ENCODE measurements at places on chromosomes 2 and 18. TPM values are rescaled to one million over a fixed set of nuclear protein-coding genes. Genes with fewer than 3 reads are reported as not detected.

The TOGARAM2 gene
- total RNA-seq: 24.5 TPM

DNA sequence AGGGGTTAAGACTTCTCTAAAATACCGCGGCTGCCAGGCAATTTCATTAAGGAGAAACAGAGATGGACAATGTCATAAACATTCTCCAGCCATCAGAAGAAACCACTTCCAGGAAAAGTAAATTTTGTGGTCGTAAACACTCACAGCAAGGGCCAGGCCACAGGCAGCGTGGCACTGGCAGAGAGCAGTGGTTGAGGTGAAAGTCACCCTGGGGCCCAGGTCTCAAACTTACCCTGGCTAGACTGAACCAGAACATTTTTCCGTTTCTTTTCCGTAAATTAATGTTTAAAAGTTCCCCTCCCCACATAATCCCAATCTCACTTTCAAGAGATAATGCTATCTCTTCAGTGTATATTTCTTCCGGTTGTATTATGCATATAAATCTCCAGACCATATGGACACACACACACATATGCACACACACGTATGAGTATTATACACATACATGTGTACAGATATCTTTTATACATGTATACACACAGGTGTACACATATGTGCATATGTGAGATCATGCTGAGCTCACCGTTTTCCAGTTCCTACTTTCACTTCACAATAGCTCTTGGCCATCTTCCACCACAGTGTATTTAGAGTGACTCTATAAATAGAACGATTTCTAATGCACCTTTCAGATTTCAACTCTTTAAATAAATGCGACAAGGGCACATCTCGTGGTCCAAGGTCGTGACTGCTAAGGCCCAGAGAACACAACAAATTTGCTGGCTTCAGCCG lies 90.1 kb downstream of the MALT1 start:
- no peaks in the 10 kb centered on the region for H3K36me3 ChIP-seq
- H3K4me3 ChIP-seq: no peak overlapping the region
- H3K4me1 ChIP-seq: no peaks in the 10 kb centered on the region
- no peaks in the 10 kb centered on the region for H3K27me3 ChIP-seq
- no peak for DNase-seq

The AQP12A gene
- total RNA-seq: not detected

- no peaks in the 10 kb centered on the region for H3K27me3 ChIP-seq
- H3K4me3 ChIP-seq: no peak overlapping the region
- H3K4me1 ChIP-seq: no peaks in the 10 kb centered on the region
- H3K36me3 ChIP-seq: no peaks in the 10 kb centered on the region
Measured at GRCh38 chr2:153235516-153235915, 243.0 kb downstream of the RPRM start.

DNA sequence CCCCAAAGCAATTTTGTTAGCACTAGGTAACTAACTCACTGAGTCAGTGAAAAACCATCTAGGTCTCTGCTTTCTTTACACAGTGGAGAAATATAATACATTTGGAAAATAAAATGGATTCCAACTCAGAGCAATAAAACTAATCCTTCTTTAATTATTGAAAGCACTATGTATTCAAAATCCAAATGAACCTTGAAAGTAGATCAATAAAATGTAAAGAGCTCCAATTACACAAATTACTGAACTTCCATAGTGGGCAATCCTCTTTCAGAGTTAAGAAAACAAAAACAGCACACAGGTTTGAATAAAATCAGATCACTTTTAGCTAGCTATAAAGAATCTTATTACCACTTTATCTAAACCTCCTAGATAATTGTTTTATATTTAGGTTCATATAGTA lies 208.1 kb downstream of the NR4A2 start:
- H3K27me3 ChIP-seq: no peaks in the 10 kb centered on the region
- no peak overlapping the region for H3K4me3 ChIP-seq
- H3K36me3 ChIP-seq: no peaks in the 10 kb centered on the region
- no peak overlapping the region for H3K27ac ChIP-seq

- H3K4me3 ChIP-seq: no peak overlapping the region
- no peaks in the 10 kb centered on the region for H3K4me1 ChIP-seq
- no peak for DNase-seq
- no peak overlapping the region for H3K27ac ChIP-seq
Measured at GRCh38 chr2:51697095-51697494, 665.2 kb upstream of the NRXN1 start.

DNA sequence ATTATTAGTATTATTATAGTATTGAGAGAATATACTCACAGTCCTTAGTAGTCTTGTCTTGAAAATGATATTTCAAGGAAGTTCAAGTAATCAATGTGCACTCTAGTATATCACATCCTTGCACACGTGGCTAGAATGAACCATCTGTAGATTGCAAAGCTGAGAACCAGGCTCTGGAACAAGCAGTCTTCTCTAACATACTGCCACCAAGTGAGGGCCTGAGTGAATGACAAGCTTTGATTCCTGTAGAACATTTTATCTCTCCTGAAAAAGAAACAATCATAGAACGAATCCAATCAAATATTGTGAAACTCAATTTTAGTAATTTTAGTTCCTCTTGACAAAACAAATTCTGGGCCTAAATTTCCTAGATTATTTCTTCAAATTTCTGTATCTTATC lies 55.3 kb upstream of the SULT1C3 start:
- no peaks in the 10 kb centered on the region for H3K4me1 ChIP-seq
- H3K27me3 ChIP-seq: no peaks in the 10 kb centered on the region
- no peaks in the 10 kb centered on the region for H3K36me3 ChIP-seq
- no peak for DNase-seq
- H3K27ac ChIP-seq: no peak overlapping the region

The PRKAG3 gene
- total RNA-seq: not detected

DNA sequence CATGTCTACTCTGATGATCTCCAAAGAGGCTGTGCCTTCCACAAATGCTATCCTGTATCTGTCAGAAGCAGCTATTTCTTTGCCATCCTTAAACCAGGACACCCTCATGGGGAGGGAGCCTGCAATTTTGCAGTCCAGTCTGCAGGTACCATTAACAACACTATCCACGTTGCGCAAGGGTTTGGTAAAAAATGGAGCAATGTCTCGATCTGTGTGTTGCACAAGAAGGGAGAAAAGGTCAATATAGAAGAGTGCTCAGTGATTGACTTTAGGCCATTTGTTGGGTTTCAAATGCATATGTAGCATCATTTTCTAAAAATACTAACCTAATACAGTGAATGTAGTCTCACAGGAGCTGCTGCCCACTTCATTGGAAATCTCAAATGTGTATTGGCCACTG lies 74.3 kb downstream of the TTN start:
- no peaks in the 10 kb centered on the region for H3K4me1 ChIP-seq
- H3K4me3 ChIP-seq: no peak overlapping the region
- H3K27me3 ChIP-seq: no peaks in the 10 kb centered on the region
- H3K27ac ChIP-seq: no peak overlapping the region
- H3K36me3 ChIP-seq: no peaks in the 10 kb centered on the region

- no peaks in the 10 kb centered on the region for H3K27me3 ChIP-seq
- no peaks in the 10 kb centered on the region for H3K4me1 ChIP-seq
- H3K4me3 ChIP-seq: no peak overlapping the region
- DNase-seq: no peak
- no peak overlapping the region for H3K27ac ChIP-seq
- H3K36me3 ChIP-seq: no peaks in the 10 kb centered on the region
Measured at GRCh38 chr2:209791151-209791550, 19.5 kb downstream of the UNC80 start.

- no peak for DNase-seq
- H3K36me3 ChIP-seq: peaks cover 8% of the 10 kb centered on the region
- no peak overlapping the region for H3K27ac ChIP-seq
- no peaks in the 10 kb centered on the region for H3K27me3 ChIP-seq
Measured at GRCh38 chr18:70107091-70107490, 98.4 kb downstream of the RTTN start.

DNA sequence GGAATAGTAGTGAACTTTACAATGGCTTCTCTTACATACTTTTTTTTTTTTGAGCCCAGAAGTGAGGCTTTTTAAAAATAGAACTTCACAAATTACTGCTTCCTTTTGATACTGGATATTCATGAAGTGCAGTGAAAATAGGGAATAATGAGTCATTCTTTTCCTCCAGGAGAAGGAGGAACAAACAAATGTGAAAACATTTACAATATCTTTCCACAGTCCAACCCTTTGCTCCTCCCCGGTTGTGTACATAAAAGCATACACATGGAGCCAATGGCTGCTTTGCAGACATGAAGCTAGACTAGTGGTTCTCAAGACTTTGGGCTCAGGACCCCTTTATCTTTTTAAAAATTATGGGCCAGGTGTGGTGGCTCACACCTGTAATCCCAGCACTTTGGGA lies 266.9 kb downstream of the GBX2 start:
- H3K4me1 ChIP-seq: no peaks in the 10 kb centered on the region
- H3K27ac ChIP-seq: no peak overlapping the region
- no peak overlapping the region for H3K4me3 ChIP-seq

GRCh38 chr18:59377613-59378337 lies 18.7 kb upstream of the LMAN1 start:
- no peaks in the 10 kb centered on the region for H3K36me3 ChIP-seq
- no peak overlapping the region for H3K4me3 ChIP-seq
- H3K27ac ChIP-seq: no peak overlapping the region
- no peaks in the 10 kb centered on the region for H3K27me3 ChIP-seq
- DNase-seq: no peak

The HNMT gene
- total RNA-seq: 67.4 TPM

DNA sequence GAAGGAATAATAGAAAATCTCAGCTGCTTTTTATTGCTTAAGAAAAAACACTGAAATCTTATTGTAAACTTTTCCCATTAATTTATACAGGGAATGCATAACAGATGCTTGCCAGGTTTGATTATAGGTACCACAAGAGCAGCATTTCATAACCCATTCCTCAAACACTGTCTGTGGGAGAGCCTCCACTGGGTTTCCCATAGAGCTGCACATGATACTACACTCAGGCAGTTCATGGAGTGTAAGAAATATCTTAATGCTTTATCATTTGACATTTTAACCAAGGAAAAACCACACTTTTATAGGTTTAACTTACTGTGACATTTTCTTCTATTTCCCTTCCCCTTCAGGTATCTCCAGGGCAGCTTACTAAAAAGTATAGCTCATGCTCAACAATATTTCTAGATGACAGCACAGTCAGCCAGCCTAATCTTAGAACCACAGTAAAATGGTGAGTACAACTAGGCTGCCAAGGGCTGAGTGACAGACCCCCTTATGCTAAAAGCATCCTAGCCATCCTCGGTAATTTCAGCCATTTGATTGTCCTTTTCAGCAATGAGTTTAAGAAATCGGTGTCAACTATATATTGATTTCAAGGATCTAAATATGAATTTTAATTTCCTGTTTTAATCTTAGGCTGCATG lies 22.3 kb downstream of the CCNYL1 start:
- H3K27ac ChIP-seq: no peak overlapping the region
- DNase-seq: no peak
- H3K4me1 ChIP-seq: no peaks in the 10 kb centered on the region
- H3K36me3 ChIP-seq: no peaks in the 10 kb centered on the region
- no peaks in the 10 kb centered on the region for H3K27me3 ChIP-seq

DNA sequence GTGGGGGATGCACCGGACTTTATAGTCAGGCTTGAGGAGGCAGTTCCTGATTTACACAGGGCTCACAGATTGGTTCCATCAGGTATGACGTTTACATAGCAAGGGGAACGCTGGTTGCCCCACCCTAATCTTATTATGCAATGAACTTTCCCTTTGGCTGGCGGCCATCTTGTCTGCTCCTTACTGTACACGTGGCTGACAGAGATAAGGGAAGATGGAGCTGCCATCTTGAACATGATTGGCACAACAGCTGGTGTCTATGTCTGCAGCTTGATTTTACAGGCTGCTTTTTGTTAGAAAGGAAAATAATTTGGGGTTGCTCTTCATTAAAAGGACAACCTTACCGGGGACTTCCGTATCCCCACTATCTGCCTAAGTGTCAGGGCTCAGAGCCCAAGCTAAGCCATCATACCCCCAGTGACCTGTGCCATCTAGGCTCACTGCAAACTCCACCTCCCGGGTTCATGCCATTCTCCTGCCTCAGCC lies 33.5 kb upstream of the ATG16L1 start:
- DNase-seq: no peak
- H3K27me3 ChIP-seq: no peaks in the 10 kb centered on the region
- no peaks in the 10 kb centered on the region for H3K36me3 ChIP-seq
- no peak overlapping the region for H3K27ac ChIP-seq

The UGT1A10 gene
- total RNA-seq: not detected

GRCh38 chr2:217314021-217314460 lies 454.2 kb upstream of the TNP1 start:
- DNase-seq: no peak
- H3K4me3 ChIP-seq: no peak overlapping the region
- no peaks in the 10 kb centered on the region for H3K27me3 ChIP-seq
- no peaks in the 10 kb centered on the region for H3K4me1 ChIP-seq
- no peak overlapping the region for H3K27ac ChIP-seq

- H3K4me1 ChIP-seq: peaks cover 9% of the 10 kb centered on the region
- no peak overlapping the region for H3K4me3 ChIP-seq
- no peak overlapping the region for H3K27ac ChIP-seq
- no peaks in the 10 kb centered on the region for H3K36me3 ChIP-seq
- no peak for DNase-seq
- H3K27me3 ChIP-seq: no peaks in the 10 kb centered on the region
Measured at GRCh38 chr2:230961091-230961491, 34.8 kb upstream of the SPATA3 start.

The C2orf81 gene
- total RNA-seq: 12.3 TPM

DNA sequence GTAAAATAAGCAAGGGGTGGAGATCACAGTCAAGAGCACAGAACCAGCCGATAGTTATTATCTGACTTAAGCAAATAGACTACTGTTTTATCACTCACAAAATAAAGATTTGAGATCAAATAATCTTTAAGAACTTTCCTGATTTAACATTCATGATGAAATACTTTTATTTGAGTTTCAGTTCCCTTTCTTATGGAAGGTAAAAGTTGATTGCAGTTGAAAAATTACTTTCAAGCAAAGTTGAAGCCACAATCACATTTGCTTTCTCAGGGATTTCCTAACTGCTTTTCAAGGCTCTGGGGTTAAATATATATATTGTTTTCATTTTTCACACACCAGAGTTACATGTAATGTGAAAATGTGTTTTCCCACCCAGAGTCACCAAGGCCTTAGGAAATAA lies 599.5 kb downstream of the KCNJ3 start:
- no peaks in the 10 kb centered on the region for H3K27me3 ChIP-seq
- H3K4me3 ChIP-seq: no peak overlapping the region
- H3K27ac ChIP-seq: no peak overlapping the region
- no peaks in the 10 kb centered on the region for H3K36me3 ChIP-seq

The DNAJC10 gene
- total RNA-seq: 82.7 TPM

- peaks cover 69% of the 10 kb centered on the region for H3K4me1 ChIP-seq
- peak; percentile 96 for DNase-seq
- no peaks in the 10 kb centered on the region for H3K36me3 ChIP-seq
- H3K27me3 ChIP-seq: no peaks in the 10 kb centered on the region
- peak overlapping the region; percentile 80 for H3K27ac ChIP-seq
- peak overlapping the region; percentile 38 for H3K4me3 ChIP-seq
Measured at GRCh38 chr2:239267288-239267951, 133.4 kb downstream of the HDAC4 start.

- no peaks in the 10 kb centered on the region for H3K27me3 ChIP-seq
- no peak overlapping the region for H3K4me3 ChIP-seq
- H3K4me1 ChIP-seq: peaks cover 7% of the 10 kb centered on the region
- H3K36me3 ChIP-seq: no peaks in the 10 kb centered on the region
- no peak overlapping the region for H3K27ac ChIP-seq
Measured at GRCh38 chr2:43095533-43096295, 130.7 kb downstream of the ZFP36L2 start.

The KIF5C gene
- 0.44 TPM for total RNA-seq

The SH2D6 gene
- total RNA-seq: not detected

Data from upper lobe of left lung (tissue), 6 donors.